ENCODE measurements at places on chromosomes 1 and 21.
A peak's percentile ranks its signal among the peaks of the same experiment; 100 is the strongest.

DNA sequence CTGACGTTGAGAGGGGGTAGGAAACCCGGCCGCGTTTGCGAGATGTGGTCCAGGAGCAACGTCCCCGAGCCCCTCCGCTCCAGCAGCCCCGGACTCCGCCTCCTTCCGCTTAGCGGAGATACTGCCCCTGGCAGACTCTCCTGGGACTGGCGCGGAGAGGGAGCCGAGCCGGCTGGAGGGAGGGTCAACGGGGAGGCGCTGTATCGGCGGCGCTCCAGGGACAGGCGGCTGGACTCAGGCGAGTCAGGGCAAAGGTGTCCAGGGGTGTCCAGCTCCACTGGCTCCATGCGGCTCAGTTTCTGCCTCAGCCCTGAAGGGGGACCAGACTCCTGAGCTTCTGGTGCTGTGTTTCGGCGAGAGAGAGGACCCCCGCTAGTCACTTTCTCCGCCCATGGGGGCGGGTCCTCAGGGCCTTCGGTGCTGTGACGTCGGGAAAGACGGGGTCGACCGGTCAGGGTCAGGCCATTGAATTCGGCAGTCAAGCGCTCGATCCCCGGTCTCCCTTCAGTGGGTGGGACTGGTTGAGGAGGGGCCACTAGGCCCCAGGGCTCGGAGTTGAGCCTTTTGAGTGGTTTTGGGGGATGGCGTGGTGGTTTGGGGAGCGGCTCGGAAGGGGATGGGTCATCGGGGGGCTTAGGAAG, 2.8 kb upstream of the LIX1L start:
- no peak for DNase-seq

DNA sequence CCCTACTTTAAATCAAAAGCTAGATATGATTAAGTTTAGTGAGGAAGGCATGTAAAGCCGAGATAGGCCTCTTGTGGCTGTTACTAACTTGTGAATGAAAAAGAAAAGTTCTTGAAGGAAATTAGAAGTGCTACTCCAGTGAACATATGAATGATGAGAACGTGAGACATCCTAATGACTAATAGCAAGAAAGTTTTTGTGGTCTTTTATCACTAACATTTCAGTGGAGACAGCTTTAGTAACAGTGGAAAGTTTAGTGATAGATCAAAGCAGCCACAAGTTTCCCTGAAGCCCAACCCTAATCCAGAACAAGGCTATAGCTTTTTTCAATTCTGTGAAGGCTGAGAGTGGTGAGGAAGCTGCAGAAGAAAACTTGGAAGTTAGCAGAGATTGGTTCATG, 73.6 kb upstream of the LRRC8B start:
- DNase-seq, result no peak

GRCh38 chr1:11062965-11063401, 3.2 kb upstream of the SRM start:
- peak; percentile 29 for DNase-seq

DNA sequence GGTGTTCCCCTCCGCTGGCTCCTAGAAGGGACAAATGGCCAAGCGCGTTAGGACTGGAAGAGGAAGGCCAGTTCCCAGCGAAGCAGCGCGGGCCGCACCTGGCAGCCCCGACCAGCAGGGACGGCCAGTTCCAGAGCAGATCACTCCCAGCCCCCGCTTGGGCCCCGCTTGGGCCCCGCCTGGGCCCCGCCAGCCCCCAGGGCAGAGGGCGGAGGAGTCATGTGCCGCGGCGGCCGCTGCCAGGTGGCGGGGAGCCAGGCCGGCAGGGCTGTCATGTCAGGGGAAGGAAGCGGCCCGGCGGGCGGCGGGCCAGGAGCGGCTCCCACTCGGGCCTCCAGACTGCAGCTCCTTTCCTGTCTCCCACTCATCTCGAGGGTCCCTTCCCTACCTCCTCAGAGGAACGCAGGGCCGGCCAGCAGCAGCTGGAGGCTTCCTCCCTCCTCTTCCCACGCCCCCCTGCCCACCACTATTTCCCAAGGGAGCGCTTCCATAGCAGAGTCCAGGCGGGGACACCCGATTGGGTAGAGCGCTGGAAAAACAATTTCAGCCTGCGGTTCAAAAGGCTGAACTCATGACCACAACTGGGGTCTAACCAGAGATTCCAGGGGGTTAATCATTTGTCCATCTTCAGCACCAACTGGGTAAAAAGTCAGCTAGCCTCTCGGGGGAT, 16.5 kb downstream of the ZNF697 start:
- DNase-seq, result no peak

DNA sequence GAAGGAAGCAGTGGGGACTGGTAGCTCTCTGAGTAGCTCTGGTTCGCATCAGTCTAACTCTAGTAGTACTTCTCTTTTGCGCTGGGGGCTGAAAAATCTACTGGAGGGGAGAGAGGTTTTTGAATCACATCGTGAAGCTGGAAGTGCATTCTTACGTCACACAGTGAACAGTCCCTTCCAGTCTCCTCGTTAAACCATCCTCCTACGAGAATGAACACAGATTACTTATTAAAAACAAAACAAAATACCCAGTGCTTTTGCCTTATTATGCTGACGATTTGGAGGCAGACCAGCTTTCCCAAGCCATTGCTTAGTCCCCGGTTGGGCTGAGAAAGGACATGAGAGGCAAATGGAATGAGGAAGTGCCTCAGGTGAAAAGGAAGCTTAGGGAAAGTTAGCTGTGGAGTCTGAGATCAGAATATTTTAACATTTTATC, 16.1 kb downstream of the HUNK start:
- no peak for DNase-seq

DNA sequence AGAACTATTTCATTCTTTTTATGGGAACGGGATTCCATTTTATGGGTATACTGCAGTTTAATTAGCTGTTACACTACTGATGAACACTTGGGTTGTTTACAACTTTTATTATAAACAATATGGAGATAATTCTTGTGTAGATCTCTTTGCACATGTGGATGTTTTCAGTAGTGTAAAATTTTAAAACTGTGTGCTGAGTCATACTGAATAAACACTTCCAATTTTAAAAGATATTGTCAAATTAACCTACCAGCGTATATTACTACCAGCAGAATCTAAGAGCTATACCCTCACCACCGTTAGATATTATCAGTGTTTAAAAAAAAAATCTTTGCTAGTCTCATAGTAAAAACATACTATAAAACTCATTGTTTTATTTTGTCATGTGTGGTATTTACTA, 106.1 kb downstream of the CC2D1B start:
- DNase-seq, result no peak

- DNase-seq, result no peak
Observed at GRCh38 chr1:68119445-68119844, 69.0 kb upstream of the DIRAS3 start.

GRCh38 chr1:55789466-55789865, 574.3 kb upstream of the USP24 start:
- DNase-seq, result no peak

- peak; percentile 61 for DNase-seq
Observed at GRCh38 chr1:40078512-40079333, 18.3 kb downstream of the PPT1 start.

DNA sequence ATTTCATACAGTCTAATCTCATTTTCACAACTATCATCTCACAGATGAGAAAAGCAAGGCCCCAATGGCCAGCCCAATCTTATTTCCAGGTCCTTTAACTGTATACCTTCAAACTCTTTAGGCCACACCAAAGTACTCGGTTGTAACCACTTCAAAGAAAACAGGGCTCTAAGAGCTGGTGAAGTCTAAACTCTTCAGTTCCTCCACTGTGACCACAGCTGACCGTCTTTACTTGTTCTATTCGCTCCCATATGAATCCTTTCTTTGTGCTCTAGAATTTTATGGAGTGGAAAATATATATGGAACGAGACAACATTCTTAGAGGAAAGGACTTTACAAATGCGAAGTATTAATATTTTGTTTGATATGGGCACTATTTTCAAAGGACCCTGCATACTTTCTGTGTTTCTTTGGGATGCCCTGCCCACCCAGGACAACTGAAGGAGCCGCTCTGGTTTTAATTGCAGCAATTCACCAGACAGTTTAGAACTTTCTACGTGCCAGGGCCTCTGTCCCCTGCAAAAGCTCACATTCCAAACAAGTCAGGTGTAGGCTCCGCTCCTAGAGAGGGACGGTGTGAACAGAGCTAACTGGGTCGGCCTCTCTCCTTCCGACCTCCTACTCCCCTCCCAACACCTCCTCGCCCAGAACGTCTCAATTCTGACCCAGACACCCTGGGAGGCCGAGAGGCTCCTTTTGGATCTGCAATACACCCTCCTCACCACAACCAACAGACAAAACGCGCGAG, 15.7 kb downstream of the IER5 start:
- no peak for DNase-seq

GRCh38 chr1:214637722-214638458, 34.9 kb downstream of the CENPF start:
- DNase-seq, result no peak

DNA sequence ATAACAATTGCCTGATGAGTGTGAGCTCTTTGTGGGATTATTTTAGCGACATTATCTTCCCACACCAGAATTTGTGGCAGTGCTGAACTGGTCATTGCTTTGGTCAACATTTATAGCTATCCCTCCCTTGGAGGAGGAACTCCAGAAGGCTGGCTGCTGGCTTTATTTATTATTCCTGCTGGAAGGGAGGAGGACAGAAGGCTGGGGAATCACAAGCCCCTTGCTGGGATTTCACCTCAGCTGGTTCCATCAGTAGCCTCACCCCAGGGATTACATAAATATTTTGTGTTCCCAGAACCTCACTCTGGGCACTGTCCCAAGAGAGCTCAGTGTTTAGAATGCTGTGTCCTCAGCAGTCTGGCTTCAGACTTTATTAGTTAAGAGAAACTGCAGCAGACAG, 102.8 kb upstream of the C1orf21 start:
- DNase-seq, result no peak

GRCh38 chr1:37325509-37326437, 148.6 kb upstream of the ZC3H12A start:
- DNase-seq, result no peak

GRCh38 chr21:40383951-40384350, 463.0 kb downstream of the DSCAM start:
- no peak for DNase-seq

GRCh38 chr1:184696403-184696802, 58.3 kb downstream of the EDEM3 start:
- no peak for DNase-seq

DNA sequence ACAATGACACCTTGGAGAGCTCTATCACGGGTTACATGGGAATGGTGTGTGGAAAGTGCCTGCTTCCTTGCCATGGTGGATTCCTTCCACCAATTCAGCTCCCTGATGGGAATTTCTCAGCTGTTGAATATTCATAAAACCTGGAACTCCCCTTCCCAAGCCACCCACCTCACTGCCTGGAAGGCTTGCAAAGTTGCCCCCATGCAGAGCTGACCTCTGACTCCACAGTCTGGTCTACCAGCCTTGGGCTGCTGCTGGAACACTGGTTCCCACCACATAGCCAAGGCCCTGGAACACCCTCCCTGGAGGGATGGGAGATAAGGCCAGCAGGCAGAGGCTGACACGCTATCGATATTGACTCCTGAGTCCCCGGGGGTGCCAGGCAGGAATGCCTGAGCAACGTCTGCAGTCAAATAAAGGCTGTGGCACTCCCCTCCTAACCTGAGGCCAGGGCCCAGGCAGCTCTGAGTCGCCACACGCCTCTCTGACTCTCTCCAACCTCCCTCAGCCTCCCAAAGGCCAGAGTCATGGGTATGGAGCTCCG, 8.8 kb downstream of the CCDC24 start:
- DNase-seq, result no peak

DNA sequence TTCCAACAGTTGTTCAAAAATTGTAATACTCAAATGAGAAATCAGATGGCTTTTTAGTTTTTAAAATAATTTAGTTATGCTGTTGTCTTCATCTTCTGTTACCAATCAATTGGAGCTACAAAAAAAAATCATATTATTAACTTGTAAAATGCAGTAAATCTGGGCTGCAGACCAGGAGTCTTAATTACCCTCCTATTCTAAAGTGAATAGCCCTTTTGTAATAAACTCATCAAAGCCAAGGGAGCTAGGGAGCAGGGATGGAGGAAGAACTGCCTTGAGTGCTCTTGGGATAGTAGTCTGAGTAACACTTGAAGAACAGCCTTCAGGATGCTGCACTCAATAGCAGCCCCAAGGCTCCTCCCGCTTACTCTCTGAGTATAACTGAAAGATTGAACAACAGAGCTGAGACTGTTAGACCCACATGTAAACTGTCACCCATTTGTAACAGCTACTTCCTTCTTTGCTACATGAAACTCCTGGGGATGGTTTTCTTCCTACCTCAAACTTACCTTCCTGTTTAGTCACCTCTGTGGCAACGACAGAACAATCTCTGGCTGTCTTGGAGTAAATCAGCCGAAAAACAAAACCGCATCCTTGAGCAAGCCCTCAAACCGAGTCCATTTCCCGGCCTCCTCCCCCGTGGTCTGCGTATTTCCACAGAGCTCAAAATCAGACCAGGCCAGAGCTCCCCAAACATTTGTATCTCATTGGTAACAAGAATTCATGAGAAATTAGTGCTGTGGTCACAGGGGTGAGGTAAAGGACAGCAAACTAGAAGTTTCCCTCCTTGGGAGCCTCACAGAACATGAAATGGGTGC, 55.9 kb downstream of the CD58 start:
- DNase-seq, result peak; percentile 88

GRCh38 chr1:178716111-178716510, 8.9 kb upstream of the RALGPS2 start:
- DNase-seq, result no peak

GRCh38 chr1:24632832-24633175, 10.3 kb upstream of the SRRM1 start:
- no peak for DNase-seq

- no peak for DNase-seq
Observed at GRCh38 chr21:46222436-46223116, 6.0 kb downstream of the LSS start.

DNA sequence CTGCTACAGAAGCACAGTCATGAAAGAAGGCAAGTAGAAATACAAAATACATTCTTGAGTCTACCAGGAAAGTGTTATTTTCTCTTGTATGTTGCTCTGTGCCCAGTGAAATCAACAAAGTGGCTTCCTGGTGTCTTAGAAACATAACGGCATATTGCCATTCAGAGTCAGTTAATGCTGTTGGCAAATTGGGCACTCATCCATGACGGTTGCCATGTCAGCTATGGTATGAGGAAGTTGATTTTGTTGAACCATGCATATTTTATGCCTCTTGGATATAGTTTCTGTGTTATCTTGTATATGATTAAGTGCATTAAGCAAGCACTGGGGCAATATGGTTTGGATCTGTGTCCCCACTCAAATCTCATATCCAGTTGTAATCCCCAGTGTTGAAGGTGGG, 153.1 kb upstream of the CXADR start:
- DNase-seq, result no peak

GRCh38 chr1:37255868-37256267, 218.5 kb upstream of the ZC3H12A start:
- DNase-seq, result no peak

- no peak for DNase-seq
Observed at GRCh38 chr1:229859026-229859425, 208.0 kb upstream of the GALNT2 start.

- DNase-seq, result no peak
Observed at GRCh38 chr1:181056560-181056959, 22.8 kb downstream of the MR1 start.
